Right renal cortex interstitium (tissue), 3 donors: ENCODE measurements at places on chromosomes 12 and 14.

DNA sequence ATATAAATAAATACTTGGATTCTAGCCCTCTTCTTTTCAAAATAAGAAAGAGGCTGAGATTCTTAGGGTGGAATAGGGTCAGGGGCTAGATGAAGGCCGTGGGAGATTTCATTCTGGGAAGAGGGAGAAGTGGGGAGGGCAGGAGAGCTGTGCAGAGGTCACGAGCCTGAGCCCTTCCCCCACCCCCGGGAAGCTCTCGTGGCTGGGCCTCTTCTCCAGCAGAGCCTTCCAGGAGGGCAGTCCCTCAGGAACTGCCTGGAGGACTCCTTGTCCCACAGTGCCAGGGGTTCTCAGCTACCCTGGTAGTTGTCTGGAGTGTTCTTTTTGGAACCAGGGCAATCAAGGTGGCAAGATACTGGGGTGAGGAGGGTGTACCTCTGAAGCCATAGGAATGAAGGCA lies 94.0 kb downstream of the ESR2 start:
- no peak for DNase-seq

DNA sequence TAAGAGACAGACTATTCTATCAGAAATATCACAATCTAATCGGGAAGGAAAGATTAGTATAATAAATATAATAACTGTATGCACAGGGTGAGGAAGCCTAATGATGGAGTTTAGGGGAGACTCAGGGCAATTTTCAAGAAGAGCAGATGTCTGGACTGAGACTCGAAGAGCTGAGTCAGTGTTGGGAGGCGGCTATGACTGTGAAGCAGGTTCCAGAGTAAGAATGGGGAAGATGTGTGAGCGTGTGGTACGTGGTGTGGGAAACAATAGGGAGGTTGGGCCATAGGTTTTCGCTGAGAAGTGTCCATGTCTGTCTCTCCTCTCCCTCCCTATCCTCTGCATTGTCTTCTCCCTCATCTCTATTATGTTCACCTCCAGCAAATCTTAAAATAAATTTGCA lies 85.6 kb downstream of the LMO3 start:
- no peak for DNase-seq

GRCh38 chr14:69630360-69630759 lies 19.0 kb downstream of the SUSD6 start:
- no peak for DNase-seq

DNA sequence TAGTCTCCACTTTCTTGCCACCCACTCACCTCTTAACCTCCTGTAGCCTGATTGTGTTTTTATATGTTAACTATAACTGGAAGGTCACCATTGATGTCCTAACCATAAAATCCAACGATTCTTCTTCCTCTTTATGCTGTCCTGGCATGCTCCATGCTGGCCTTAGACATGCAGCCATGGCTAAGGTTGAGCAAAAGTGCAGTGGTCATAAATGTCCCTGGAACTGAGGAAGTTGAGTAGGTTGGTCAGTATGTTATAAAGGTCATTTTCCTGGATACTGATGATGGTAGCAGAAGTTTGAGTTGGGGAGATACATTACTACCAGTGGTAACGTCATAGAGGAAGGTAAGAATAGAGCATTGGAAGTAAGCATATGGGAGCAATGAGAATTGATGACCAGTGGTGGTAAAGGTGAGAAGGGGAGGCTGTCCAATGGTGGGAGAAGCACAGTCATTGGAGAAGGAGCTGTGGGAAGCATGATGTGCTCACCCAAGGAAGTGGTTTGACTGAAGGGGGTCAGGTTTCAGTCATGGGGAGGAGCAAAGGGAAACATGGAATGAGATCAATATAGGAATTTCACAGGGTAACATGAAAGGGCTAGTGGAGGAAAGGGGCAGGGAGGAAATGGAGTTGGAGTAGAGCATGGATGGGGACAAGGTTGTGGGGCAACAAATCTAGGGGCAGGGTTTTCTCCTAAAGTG lies 240.8 kb downstream of the DACT1 start:
- no peak for DNase-seq

DNA sequence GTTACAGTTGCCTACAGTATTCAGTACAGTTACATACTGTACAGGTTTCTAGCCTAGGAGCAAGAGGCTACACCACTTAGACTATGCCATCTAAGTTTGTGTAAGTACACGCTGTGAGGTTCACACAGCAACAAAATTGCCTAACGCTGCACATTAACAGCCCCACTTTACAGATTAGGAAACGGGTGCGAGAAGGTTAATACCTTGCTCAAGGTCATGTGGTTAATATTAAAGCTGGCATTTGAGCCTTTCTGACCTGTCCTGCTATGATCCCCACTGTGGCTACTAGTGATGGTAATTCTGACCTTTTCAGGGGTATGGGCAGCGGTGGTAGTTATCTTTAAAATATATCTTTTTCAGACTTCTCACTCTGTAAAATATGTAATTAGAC lies 20.9 kb downstream of the ACVR1B start:
- no peak for DNase-seq

DNA sequence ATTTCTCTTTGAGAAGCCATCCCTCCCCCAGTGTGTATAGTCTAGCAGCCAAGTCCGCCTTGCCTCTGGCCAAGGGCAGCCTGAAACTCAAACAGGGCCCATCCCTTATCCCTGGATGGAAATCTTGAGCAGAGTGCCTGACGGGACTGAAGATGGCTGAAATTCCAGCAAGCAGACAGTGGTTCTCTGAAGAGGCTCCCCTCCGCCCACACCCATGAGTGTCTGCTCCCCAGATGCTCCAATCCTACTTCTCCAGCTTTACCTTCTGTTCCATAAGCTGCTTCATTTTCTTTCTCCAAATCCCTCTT lies 396.2 kb downstream of the NUAK1 start:
- no peak for DNase-seq

- no peak for DNase-seq
Measured at GRCh38 chr14:98906123-98906995, 365.6 kb downstream of the BCL11B start.

DNA sequence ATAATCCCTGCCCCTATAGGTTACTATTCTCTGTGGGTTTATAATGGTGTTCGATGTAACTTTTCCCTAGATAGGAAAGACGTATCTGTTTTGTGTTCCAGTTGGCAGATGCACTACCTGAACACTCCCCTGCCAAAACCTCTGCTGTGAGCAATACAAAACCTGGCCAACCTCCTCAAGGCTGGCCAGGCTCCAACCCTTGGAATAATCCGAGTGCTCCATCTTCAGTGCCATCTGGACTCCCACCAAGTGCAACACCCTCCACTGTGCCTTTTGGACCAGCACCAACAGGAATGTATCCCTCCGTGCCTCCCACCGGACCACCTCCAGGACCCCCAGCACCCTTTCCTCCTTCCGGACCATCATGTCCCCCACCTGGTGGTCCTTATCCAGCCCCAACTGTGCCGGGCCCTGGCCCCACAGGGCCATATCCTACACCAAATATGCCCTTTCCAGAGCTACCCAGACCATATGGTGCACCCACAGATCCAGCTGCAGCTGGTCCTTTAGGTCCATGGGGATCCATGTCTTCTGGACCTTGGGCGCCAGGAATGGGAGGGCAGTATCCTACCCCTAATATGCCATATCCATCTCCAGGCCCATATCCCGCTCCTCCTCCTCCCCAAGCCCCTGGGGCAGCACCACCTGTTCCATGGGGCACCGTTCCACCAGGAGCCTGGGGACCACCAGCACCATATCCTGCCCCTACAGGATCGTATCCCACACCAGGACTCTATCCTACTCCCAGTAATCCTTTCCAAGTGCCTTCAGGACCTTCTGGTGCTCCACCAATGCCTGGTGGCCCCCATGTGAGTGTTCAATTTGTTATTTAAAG lies 11.3 kb downstream of the MAPK1IP1L start:
- DNase-seq = no peak

DNA sequence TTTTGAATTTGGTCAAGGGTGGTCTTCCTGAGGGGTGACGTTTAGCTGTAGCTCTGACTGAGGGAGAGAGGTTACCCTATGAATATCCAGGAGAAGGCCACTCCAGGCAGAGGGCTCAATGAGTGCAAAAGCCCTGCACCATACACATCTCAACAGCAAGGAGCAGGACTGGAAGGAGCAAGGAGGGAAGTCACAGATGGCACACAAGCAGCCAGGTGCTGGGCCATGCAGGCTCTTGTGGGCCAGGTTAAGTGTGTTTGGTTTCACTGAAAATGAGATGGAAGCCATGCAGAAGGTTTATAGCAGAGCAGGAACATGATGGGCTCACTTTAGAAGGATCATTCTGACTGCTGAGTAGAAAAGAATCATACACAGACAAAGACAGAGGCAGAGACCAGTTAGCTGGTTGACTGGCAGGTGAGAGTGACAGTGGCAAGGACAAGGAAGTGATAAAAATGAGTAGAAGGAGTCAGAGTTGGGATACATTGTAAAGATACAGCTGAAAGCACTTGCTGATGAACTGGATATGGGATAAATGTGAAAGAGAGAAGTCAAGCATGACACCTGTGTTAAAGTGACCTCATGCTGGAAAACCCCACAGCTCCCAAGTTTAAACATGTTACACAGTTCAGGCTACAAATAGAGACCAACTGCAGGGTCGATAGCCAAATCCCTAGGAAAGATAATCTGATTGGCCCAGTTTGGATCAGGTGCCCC lies 81.2 kb downstream of the PRKD1 start:
- no peak for DNase-seq

DNA sequence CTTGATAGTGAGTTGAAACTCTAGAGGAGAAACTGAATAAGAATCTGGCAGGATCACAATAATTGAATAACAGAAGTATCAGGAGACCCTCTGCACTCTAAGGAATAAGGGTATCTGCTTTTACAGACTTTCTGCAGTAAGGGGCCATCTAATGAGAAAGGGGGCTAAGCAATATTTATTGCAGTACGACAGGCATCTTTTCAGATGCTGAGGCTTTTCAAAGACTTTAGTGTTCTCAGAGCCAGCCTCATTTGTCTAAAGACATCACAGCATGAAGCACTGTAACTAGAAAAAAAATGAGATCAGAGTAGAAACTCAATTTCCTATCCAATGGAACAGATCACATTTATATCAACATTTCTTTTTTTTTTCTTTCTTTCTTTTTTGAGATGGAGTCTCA lies 22.2 kb downstream of the PPTC7 start:
- DNase-seq = no peak

DNA sequence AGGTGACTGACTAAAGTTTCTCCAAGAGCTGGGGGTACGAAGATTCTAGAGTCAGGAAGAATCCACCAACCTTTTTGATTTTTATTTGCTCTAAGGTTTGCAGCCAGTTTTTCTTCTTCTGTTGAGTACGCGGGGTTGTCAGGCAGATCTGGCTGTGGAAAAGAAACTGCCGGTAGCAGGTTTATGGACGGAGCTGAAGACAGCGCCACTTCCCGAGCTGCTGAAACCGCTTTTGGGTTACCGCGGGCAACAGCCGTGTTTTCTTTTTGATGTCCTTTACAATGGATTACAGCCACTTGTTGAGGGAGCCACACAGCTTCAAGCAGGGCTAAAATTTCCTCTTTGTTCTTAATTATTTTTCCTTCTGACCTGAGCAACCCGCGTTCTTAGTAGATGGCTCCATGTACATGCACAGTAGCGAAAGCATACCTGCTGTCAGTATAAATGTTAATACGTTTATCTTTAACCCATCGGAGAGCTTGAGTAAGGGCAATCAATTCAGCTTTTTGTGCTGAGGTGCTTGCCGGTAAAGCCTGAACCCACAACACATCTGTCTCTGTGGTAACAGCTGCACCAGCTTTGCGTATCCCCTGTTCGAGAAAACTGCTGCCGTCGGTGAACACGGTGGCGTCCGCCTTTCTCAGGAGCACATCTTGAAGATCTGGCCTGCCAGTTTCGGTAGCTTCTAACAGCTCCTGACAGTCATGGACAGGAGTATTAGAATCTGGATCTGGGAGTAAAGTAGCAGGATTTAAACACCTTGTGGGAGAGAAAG lies 674.3 kb downstream of the TMEM121 start:
- DNase-seq = no peak

GRCh38 chr14:93319958-93320357 lies 12.9 kb downstream of the BTBD7 start:
- no peak for DNase-seq

DNA sequence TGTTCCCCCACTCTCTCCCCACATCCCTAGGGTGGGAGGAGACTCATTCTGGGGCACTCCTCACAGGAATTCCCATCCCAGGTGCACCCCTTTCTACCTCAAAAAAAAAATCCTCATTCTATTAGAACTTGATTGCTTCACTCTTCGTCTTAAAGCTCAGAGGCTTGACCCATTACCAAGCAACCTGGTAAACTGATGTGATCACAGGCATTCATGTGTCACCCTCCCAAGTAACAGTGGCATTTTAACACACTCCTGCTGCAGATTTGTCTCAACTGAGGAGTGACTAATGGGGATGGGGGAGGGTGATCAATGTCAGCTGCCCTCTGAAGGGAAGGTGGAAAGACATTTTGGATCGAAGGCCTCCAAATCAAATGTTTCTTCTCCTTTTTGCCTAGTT lies 78.1 kb upstream of the PTHLH start:
- DNase-seq = no peak

- DNase-seq = no peak
Measured at GRCh38 chr12:65603438-65604351, 220.6 kb upstream of the HMGA2 start.

- DNase-seq = no peak
Measured at GRCh38 chr12:25262389-25263074, 11.8 kb upstream of the KRAS start.

DNA sequence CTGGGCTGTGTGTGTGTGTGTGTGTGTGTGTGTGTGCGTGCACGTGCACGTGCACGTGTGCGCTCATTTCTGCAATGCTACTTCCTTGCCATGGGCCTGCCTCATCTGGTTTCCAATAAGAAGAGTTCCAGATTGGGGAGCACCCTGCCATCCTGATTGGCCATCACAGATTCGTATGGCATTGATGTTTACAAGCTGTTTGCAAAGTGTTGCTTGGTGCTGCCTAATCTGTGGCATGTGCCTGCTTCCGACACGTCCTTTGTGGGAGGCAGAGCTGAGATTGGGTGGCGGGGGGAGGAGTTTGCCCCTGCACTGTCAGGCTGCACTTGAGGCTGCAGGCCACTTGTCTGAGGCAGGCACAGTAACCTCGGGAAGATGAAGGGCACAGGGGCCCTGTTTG lies 39.2 kb downstream of the SAMD4A start:
- no peak for DNase-seq

DNA sequence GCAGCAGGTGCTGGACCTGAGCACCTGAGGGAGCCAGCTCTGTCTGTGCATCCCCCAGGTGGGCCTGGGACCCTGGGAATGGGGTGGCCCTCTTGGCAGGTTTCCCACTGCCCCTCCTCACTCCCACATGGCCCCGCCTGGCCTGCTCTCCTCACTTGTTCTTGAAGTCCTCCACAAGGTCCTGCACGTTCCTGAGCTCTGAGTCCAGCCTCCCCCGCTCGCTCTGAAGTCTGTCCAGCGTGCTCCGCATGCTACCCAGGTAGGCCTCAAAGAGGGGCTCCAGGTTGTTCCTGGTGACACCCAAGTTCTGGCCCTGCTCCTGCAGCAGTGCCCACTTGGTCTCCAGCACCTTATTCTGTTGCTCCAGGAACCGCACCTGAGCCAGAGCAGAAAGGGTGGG lies 2.9 kb downstream of the KRT79 start:
- DNase-seq = no peak

- no peak for DNase-seq
Measured at GRCh38 chr12:110245369-110245772, 35.7 kb upstream of the ATP2A2 start.
